ENCODE measurements at places on chromosomes 2 and 18.

- DNase-seq, result no peak
Measured at GRCh38 chr2:29655391-29656086, 265.8 kb downstream of the ALK start.

GRCh38 chr2:236051351-236051750 lies 116.8 kb downstream of the GBX2 start:
- DNase-seq, result no peak

- DNase-seq, result no peak
Measured at GRCh38 chr2:12162269-12163247, 416.1 kb downstream of the LPIN1 start.

- no peak for DNase-seq
Measured at GRCh38 chr2:223681125-223681524, 79.0 kb upstream of the SCG2 start.

- DNase-seq, result no peak
Measured at GRCh38 chr18:42559069-42559690, 556.3 kb downstream of the RIT2 start.

GRCh38 chr2:214066862-214067261 lies 344.0 kb upstream of the VWC2L start:
- no peak for DNase-seq

DNA sequence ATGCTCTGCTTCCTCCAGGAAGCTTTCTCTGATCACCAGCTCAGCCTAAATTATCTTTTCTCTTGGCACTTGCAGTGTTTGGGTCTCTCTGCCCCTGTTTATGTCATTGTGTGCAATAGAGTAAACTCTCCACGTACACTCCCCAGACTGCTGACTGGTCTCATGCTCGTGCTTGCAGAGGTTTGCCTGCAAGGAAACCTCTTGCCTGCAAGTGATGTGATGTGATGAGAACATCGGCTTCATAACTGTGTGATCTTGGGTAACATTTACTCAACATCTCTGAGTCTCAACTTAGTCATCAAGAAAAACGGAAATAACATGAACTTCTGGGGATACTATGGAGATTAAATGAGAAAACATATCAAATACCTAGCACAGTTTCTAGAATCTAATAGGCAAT lies 92.3 kb downstream of the BIN1 start:
- DNase-seq, result no peak

GRCh38 chr18:75211626-75211952 lies 992 bp downstream of the TSHZ1 start:
- no peak for DNase-seq
